ENCODE measurements at places on chromosomes 2 and 18. TPM values are rescaled to one million over a fixed set of nuclear protein-coding genes. Genes with fewer than 3 reads are reported as not detected.

GRCh38 chr2:60446413-60447267 lies 106.8 kb downstream of the BCL11A start:
- no peak overlapping the region for H3K27ac ChIP-seq
- no peaks in the 10 kb centered on the region for H3K27me3 ChIP-seq
- no peaks in the 10 kb centered on the region for H3K36me3 ChIP-seq
- no peaks in the 10 kb centered on the region for H3K4me1 ChIP-seq

- H3K36me3 ChIP-seq = no peaks in the 10 kb centered on the region
- H3K27me3 ChIP-seq = no peaks in the 10 kb centered on the region
- no peak overlapping the region for H3K4me3 ChIP-seq
- no peak for DNase-seq
Observed at GRCh38 chr2:228556717-228557116, 375.2 kb upstream of the SPHKAP start.

DNA sequence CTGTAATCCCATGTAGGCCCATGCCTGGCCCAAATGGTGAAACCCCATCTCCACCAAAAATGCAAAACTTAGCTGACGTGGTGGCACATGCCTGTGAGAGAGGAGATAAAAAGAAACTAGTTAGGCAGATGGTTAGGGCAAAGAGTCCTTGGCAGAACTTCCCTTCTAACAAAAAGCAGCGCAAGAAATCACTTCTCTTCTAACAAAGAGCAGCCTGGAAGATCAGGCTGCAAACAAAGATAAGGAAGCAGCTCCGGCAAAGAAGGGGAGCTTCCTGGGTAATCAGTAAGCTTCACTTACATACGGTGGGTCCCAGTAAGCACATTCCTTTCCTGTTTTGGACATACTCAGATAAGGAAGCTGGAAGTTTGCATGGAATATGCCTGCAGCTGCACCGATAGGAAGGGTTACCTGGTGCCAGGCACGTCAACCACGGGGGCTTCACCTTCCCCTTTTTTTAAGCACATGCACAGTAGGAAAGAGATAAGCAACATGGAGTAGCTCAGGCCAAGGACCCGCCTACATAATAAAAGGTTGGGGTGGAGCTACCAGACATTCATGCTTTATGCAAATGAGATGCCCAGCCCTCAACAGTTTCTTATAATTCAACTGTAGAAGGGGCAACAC lies 61.0 kb upstream of the SLC25A52 start:
- H3K27ac ChIP-seq = no peak overlapping the region
- no peak for DNase-seq

- no peak overlapping the region for H3K27ac ChIP-seq
- no peaks in the 10 kb centered on the region for H3K36me3 ChIP-seq
- DNase-seq = no peak
- H3K4me3 ChIP-seq = no peak overlapping the region
- no peaks in the 10 kb centered on the region for H3K4me1 ChIP-seq
Observed at GRCh38 chr2:141455211-141455826, 675.5 kb downstream of the LRP1B start.

- H3K36me3 ChIP-seq = no peaks in the 10 kb centered on the region
- H3K4me1 ChIP-seq = no peaks in the 10 kb centered on the region
- no peak overlapping the region for H3K4me3 ChIP-seq
- H3K27me3 ChIP-seq = no peaks in the 10 kb centered on the region
- H3K27ac ChIP-seq = no peak overlapping the region
- no peak for DNase-seq
Observed at GRCh38 chr2:38909872-38910271, 20.2 kb downstream of the ARHGEF33 start.

- no peaks in the 10 kb centered on the region for H3K36me3 ChIP-seq
- H3K4me3 ChIP-seq = no peak overlapping the region
- no peaks in the 10 kb centered on the region for H3K4me1 ChIP-seq
- no peak for DNase-seq
- no peaks in the 10 kb centered on the region for H3K27me3 ChIP-seq
- no peak overlapping the region for H3K27ac ChIP-seq
Observed at GRCh38 chr2:139969323-139969722, 1189.1 kb upstream of the NXPH2 start.

GRCh38 chr2:232492236-232492848 lies 4.7 kb upstream of the ECEL1 start:
- no peak overlapping the region for H3K27ac ChIP-seq
- DNase-seq = no peak
- no peak overlapping the region for H3K4me3 ChIP-seq
- H3K36me3 ChIP-seq = no peaks in the 10 kb centered on the region

DNA sequence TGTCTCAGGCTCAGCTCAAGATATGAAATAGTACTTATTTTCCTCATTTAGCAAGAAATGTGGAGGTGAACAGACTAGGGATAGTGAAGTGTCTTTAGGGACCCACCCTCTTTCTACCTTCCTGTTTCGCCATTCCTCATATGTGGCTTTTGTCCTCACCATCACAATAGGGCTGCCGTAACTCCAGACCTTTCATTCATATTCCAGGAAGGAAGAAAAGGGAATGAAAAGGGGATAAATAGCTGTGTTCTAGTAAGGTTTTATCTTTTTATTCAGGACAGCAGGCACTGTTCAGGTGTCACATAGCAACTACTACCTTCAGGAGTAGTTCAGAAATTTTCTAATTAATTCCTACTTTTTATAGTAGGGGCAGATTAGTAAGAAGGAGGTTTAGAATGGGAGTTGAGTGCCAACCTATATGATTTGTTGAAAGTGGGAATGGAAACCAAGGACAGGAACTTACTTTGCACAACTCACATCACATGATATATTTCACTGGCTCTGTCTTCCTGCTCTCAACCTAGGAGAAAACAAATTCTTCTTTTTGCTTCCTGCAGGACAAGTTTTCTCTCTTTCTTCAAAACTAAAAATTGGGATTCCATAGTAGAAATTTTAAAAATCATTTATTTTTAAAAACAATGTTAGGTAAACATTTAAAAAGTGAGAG lies 36.0 kb upstream of the HDAC4 start:
- H3K27ac ChIP-seq = no peak overlapping the region
- peaks cover 12% of the 10 kb centered on the region for H3K4me1 ChIP-seq
- H3K36me3 ChIP-seq = no peaks in the 10 kb centered on the region

DNA sequence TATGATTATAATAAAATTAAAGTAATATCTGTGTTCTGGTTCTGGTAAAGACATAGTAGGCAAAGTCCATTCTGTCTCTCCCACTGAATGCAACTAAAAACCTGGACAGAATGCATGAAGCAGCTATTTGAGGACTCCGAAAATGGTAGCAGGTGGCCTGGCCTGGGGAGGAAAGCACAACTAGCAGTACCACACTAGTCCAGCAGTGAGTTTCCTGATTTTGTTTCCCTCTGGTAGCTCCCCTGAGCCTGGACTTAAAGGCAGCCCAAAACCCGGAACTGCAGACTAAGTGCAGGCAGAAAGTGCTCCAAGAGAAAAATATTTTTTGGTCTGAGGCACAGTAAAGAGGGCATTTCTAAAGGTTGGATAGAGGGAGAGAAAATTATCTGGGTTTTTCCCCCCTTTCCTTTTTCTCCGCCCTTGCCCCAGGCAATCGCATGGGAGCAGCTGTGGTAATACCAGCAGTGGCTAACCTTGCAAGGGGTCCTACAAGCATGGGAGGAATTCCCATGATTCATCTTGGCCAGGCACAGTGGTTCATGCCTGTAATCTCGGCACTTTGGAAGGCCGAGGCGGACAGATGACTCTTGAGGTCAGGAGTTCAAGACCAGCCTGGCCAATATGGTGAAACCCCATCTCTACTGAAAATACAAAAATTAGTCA lies 32.3 kb downstream of the ASXL2 start:
- H3K36me3 ChIP-seq = no peaks in the 10 kb centered on the region
- H3K27me3 ChIP-seq = no peaks in the 10 kb centered on the region
- no peak overlapping the region for H3K27ac ChIP-seq
- no peak overlapping the region for H3K4me3 ChIP-seq

- H3K27me3 ChIP-seq = no peaks in the 10 kb centered on the region
- no peaks in the 10 kb centered on the region for H3K4me1 ChIP-seq
- H3K27ac ChIP-seq = no peak overlapping the region
- no peak for DNase-seq
- H3K36me3 ChIP-seq = no peaks in the 10 kb centered on the region
Observed at GRCh38 chr2:120641366-120641771, 94.3 kb upstream of the GLI2 start.

DNA sequence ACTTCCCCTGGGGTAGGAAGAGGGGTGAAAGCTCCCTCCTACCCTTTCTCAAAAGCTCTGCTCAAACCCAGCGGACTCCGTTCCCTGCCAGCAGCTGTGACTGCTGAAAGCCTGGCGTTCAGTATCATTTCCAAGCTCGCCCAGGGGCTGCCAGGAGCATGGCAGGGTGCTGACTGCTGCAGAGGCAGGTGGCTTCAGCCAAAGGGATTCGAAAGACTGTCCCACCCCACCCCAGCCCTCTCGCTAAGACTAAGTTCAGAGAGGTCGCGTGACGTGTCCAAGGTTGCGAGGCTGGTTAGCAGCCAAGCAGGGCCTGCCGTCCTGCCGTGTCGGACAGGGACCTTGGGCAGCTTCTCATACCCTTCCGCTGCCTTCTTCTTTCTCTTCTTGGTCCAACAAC lies 72.3 kb upstream of the RAB12 start:
- no peak for DNase-seq
- H3K36me3 ChIP-seq = no peaks in the 10 kb centered on the region
- H3K4me3 ChIP-seq = no peak overlapping the region
- H3K27me3 ChIP-seq = no peaks in the 10 kb centered on the region
- no peak overlapping the region for H3K27ac ChIP-seq

GRCh38 chr2:171893196-171893823 lies 734 bp downstream of the SLC25A12 start:
- H3K27ac ChIP-seq = peak overlapping the region; percentile 66
- H3K27me3 ChIP-seq = no peaks in the 10 kb centered on the region
- peak overlapping the region; percentile 87 for H3K4me3 ChIP-seq
- no peaks in the 10 kb centered on the region for H3K36me3 ChIP-seq

DNA sequence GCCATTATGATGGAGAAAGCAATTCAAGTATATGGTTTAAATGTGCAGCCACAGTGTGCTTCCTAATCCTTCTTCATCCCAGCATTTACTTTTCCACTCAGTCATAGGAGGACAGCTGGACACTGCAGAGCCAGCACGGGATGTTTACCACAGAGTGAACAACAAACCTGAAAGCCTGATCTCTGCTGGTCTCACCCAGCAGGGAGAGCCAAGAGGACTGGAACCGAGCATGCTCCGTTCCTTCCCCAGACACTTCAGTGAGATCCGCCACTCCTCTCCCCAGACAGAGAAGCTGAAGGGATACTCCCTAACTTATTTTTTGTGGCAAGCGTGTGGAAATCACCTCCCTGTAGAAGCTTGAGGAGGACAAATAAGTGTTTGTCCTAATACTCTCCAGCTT lies 23.2 kb upstream of the GORASP2 start:
- H3K27me3 ChIP-seq = no peaks in the 10 kb centered on the region
- no peak overlapping the region for H3K27ac ChIP-seq
- no peaks in the 10 kb centered on the region for H3K36me3 ChIP-seq
- no peaks in the 10 kb centered on the region for H3K4me1 ChIP-seq
- no peak for DNase-seq

The COL4A4 gene
- total RNA-seq = 0.03 TPM

The ACADL gene
- not detected for total RNA-seq

The CCDC141 gene
- 8.2 TPM for total RNA-seq

The ZBTB7C gene
- not detected for total RNA-seq

The ASTL gene
- 1.3 TPM for total RNA-seq

The GTF2A1L gene
- not detected for total RNA-seq

The NEU2 gene
- not detected for total RNA-seq

Data from CD4-positive, alpha-beta memory T cell (primary cell).